ENCODE measurements at places on chromosomes 13 and 19. TPM values are rescaled to one million over a fixed set of nuclear protein-coding genes. Genes with fewer than 3 reads are reported as not detected.

DNA sequence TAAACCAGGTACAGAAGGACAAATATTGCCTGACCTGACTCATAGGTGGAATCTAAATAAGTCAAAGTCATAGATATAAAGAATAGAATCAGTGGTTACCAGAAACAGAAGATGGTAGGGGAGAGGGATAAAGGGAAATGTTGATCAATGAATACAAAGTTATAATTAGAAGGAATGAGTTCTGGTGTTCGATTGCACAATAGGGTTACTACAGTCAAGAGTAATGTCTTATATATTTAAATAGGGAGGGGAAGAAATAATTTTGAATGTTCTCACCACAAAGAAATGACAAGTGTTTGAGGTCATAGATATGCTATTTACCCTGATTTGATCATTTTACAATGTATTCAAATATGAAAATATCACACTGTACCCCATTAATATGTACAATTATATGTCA lies 1541.2 kb downstream of the SLITRK1 start:
- H3K4me1 ChIP-seq: no peaks in the 10 kb centered on the region
- H3K27ac ChIP-seq: no peak overlapping the region
- no peak overlapping the region for H3K4me3 ChIP-seq
- H3K36me3 ChIP-seq: no peaks in the 10 kb centered on the region
- DNase-seq: no peak
- H3K27me3 ChIP-seq: no peaks in the 10 kb centered on the region

Gene NBEA
- 7.8 TPM for total RNA-seq

DNA sequence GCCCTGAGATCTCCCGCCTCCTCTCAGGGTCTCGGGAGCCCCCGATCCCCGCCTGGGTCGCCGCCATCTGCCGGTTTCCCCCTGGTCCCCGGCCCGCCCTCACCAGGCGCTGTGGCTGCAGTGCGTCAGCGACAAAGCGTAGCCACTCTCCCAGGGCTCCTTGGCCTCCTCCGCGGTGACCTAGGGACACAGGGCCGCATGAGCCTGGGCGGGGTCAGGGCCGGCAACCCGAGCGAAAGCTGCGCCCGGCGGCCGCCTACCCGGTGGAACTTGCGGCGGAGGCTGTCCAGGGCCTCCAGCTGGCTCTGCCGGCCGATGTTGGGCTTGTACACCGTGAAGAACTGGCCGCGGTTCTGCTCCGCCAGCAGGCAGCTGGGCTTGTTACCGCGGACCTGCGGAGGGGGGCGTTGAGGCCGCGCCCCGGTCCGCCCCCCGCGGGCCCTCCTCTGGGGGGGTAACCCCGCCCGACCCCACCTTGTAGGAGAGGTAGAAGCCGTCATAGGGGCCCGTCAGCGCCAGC lies 5.3 kb downstream of the GPX4 start:
- H3K4me3 ChIP-seq: no peak overlapping the region
- peaks cover 61% of the 10 kb centered on the region for H3K36me3 ChIP-seq

DNA sequence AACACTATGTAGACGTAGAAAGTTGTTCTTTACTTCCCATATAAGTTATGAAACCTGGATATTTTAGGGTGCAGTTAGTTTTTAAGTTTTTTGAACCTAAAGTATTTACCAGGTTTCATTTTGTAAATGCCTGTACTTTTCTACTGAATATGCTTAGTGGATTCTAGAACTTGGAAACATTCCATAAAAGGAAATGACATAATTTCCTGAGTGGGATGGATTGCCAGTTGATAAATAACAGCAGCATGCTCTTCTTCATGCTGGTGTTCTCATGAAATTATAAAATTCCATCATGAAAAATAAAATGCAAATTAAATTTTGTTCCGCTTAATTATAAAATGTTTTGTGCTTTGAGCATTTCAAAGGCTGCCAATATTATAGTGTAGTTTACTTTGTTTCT lies 362.2 kb upstream of the PCDH20 start:
- no peaks in the 10 kb centered on the region for H3K27me3 ChIP-seq
- no peaks in the 10 kb centered on the region for H3K36me3 ChIP-seq
- no peak overlapping the region for H3K4me3 ChIP-seq
- no peak overlapping the region for H3K27ac ChIP-seq

- H3K36me3 ChIP-seq: no peaks in the 10 kb centered on the region
- no peaks in the 10 kb centered on the region for H3K27me3 ChIP-seq
- peaks cover 2% of the 10 kb centered on the region for H3K4me1 ChIP-seq
- H3K27ac ChIP-seq: no peak overlapping the region
Observed at GRCh38 chr13:109862627-109863026, 76.2 kb upstream of the IRS2 start.

Gene CCL25
- not detected for total RNA-seq

Gene ZNF865
- 1.2 TPM for total RNA-seq

DNA sequence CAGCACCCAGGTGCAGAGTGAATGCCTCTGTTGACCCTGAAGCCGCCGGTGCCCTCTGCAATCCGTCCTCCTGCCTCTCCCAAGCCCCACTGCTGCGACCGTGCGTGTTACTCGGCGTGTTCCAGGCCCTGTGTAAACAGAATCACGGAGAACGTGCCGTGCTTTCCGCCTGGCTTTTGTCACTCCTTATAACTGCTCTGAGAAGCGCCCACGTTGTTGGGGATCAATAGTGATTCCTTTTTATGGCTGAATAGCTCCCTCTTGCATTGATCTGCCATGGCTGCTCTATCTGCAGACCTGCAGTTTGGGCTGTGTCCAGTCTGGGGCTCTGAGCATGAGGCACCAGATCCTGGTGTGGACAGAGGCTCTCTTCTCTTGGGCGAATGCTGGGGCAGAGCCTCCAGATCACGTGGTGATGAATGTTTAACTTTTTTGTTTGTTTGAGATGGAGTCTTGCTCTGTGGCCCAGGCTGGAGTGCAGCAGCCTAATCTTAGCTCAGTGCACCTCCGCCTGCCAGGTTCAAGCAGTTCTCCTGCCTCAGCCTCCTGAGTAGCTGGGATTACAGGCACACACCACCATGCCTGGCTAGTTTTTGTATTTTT lies 15.8 kb downstream of the ADPRHL1 start:
- no peaks in the 10 kb centered on the region for H3K4me1 ChIP-seq
- DNase-seq: no peak
- H3K4me3 ChIP-seq: no peak overlapping the region

Gene UCHL3
- 30.9 TPM for total RNA-seq

Gene SOX21
- total RNA-seq: not detected

Gene SLC7A10
- not detected for total RNA-seq

- no peaks in the 10 kb centered on the region for H3K27me3 ChIP-seq
- no peak overlapping the region for H3K4me3 ChIP-seq
- no peak overlapping the region for H3K27ac ChIP-seq
- no peaks in the 10 kb centered on the region for H3K36me3 ChIP-seq
- no peaks in the 10 kb centered on the region for H3K4me1 ChIP-seq
Observed at GRCh38 chr13:19185865-19186645, 4.4 kb upstream of the TUBA3C start.

All from fibroblast of lung (primary cell).